ENCODE measurements at places on chromosomes 2 and 18.
A peak's percentile ranks its signal among the peaks of the same experiment; 100 is the strongest.

GRCh38 chr2:32360416-32360815, 3.6 kb downstream of the BIRC6 start:
- DNase-seq, result no peak

GRCh38 chr2:126808929-126809328, 89.8 kb upstream of the TEX51 start:
- DNase-seq, result no peak

GRCh38 chr2:5530011-5530696, 162.0 kb upstream of the SOX11 start:
- DNase-seq, result no peak

- no peak for DNase-seq
Measured at GRCh38 chr2:137955536-137955935, 8.7 kb upstream of the HNMT start.

DNA sequence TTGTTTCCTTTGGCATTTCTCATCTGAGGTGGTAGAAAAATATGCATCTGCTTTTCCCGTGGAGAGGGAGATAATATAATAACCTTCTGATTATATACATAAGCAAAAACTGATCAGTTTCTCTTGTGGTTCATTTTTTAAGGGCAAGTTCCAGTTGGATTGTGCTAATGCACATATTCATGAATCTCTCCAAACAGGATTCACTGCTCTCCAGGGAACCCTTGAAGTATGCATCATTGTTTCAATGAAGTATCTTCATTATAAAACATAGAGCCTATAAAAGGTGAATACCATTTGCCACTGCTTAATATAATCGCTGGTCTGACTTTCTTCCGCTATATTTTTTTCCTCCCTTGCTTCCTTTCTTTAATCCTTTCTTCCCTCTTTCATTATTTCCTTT, 384.7 kb downstream of the FIGN start:
- no peak for DNase-seq

DNA sequence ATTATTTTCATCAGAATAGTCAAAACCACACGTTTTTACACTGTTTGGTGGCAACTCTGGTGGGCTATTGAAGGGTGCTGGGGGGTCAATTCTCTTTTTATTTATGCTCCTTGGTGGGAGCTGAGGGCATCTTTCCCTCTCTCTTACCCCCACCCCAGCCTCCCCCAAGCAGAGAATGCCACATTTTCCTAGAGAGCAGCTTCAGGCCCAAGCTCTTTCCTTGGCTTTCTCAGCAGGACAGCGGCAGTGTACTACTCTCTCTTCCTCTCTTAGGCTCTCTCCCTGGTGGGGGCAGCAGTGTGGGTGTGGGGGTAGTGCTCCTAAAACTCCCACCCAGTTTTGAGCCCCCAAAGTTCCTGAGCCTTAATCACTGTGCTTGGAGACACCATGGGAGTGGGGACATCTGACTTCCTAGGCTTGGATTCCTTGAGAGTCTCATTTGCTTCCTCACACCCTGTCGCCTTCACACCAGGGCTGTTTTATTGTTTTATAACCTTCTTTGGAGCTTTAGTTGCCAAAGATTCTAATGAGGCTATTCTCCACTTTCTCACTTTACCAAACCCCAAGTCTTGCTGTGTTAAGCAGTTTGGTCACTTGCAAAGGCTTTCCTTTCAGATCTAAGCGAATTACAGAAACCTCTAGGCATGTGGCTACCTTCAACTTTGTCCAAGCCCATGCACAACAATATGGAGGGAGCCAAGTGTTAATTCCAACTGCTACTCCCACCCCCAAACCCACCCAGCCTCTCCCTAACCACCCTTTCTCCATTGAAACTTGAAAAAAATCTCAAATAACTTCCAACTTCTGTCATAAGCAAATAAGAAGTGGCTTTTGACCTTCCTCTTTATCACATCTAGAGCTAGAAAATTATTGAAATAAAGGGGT, 6.0 kb upstream of the HOXD4 start:
- no peak for DNase-seq

GRCh38 chr2:96839293-96839874, 4.4 kb downstream of the ANKRD23 start:
- peak; percentile 73 for DNase-seq

DNA sequence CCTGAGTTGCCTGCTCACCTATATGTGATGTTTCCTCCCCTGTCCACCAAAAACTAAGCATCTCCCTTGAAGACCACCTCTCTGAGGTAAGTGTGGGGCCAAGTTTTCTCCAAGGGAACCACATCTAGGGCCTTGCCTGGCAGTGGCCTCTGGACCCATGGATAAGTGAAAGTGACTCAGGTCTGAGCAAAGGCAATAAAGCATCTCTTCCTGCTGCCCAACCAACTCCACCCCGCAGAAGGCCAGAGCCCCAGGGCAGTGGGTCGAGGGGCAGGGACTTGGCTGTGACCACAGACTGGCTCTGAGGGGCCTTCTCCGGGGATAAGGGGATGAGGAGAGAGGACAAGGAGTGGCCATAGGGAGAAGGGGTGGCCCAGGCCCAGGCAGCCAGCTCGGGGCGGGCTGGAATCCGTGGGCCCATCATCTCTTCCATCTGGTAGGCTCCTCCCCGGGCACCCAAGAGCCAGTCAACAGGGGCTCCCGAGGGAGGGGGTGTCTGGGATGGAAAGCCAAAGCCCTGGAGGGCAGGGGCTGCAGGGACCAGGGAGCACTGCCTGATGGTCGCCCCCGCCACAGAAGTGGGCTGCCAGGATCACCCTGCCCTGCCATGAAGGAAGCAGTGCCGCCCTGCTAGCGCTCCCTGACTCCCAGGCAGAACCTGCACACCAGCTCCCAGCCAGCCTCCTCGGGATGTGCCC, 33.4 kb downstream of the EMX1 start:
- no peak for DNase-seq

DNA sequence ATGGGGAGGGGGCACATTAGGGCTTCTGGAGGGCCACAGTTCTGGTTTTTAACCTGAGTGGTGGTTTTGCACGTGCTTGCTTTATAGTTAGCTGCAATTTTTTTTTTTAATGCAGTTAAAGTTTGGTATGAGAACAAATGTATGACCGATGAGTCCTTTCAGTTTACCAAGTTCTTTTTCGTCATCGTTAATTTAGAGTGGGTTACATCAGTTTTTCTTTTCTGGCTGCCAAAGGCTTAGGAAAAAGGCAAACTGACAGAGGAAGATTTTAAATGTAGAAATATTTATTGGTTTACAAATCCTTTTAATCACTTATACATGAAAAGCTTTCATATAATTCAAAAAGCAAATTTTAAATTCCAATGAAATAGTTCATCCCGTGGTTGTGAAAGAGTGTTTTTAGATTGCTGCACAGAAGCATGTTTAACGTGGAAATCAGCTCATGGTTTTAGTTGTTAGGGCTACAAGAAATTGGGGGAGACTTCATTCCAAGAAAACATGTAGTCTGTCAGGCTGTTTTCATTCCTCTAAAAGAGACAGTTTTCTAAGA, 82.9 kb downstream of the MSH2 start:
- no peak for DNase-seq

DNA sequence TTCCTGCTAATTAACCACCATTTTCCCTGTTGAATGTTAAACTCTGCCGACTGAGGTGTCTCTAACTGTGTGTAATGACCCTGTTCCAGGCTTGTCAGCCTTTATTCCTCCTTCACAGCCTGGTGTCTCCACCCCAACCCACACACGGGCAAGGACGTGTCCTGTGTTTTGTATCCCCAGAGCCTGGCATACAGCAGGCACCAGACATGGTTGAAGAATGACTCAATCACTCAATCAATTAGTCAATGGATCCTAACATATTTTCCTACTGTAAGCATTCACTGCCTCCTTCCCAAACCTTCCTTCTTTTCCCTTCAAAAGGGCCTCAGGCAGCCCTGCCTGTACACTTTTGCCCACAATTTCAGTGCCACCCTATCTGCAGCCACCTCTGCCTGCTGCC, 2.7 kb upstream of the TNS1 start:
- DNase-seq, result no peak

GRCh38 chr2:219352448-219353023, 20.0 kb upstream of the RESP18 start:
- DNase-seq, result peak; percentile 65

GRCh38 chr2:196067088-196067382, 1.6 kb downstream of the DNAH7 start:
- DNase-seq, result no peak

DNA sequence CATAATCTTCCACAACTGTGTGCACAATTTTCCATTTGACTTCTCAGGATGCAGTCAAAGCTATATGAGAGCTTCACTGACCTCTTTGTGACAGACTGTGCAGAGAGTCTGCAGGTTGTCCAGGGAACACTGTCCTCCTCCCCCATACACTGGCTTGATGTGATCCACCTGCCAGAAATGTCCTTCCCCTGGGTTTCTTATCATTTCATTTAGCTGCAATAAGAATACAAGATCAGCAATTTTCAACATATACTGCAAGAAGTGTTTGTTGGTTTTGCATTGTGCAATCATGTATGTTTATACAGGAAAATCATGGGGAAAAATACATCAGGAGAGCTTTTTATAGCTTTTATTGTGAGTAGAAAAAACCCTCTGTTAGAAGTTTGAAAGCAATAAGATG, 150.7 kb downstream of the RAB3GAP1 start:
- DNase-seq, result no peak

- no peak for DNase-seq
Measured at GRCh38 chr2:20568501-20569463, 82.1 kb downstream of the HS1BP3 start.

DNA sequence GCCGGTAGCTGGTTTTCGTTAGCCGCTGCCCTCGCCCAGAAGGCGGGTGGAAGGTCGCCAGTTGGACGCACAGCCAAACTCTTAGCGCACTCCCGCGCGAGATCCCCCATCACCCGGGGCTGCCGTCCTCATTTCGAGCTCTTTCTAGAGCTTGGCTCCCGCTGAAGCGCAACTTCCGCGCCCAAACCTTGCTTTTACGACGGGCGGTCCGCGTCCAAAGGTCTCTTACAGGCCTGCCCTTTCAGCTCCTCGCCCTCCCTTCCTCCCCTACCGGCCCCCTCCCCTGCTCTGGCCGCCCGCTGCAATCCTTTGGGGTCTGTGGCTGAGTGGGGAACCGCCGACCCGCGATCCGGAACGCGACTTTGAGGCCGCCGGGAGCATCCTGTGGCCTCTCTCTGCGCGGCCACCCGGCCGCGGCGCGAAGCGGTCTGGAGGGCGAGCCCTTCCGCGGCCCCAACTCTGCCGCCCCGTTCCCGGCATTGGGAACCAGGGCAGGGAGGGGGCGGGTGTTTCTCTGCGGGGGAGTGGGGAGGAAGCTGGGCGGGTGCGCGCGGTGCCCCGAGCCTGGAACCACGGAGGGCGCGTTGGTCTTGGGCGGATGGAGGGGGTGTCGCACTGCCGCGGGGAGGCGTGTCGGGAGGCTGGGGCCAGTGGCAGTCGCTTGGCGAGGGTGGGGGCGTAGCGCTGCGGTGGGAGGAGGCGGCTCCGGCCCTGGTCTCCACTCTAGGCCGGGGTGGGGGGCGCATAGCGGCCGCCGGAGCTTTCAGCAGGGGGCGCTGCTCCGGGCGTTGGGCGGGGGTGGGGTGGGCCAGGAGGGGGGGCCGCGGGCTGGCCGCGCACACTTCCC, at the start of gene GDF7:
Gene GDF7, plus strand, starts transcription at position 841 of the 847 bp plus-strand sequence. CDS start 96 bp downstream, outside the sequence.
- no peak for DNase-seq

GRCh38 chr18:77162580-77162979, 30.0 kb upstream of the MBP start:
- DNase-seq, result no peak

- no peak for DNase-seq
Measured at GRCh38 chr18:62950246-62950645, 234.9 kb downstream of the PHLPP1 start.

DNA sequence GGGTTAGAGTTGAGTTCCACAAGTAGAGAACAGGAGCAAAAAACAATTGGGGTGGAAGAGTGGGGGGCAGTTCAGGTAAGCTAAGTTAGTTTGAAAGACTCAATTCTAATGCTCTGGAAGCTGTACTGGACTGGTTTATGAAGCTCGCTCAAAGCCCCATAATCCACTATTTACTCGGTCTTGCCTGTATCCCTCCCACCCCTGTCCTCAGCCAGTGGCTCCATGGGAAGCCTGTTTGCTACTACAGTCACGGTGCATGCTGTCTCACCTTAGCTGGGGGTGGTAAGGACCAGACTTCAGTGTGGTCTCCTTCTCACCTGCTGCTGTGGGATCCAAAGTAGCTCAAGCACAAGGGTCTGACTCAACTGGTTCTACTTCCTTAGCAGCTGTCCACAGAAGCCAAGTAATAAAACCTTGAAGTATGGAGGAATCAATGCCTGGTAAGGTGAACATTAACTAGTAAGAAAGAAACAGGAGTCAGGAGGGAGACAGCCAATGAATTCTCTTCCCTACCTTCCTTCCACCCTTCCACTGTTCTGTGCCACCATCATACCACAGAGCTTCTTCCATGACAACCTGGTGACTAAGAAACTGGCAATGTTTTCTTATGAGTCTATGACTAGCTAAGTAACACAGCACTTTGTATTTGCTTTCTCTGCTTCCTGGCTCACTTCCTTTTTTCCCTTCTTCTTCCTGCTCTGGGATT, 230.8 kb downstream of the SRBD1 start:
- no peak for DNase-seq

GRCh38 chr2:152236191-152236925, 60.8 kb upstream of the STAM2 start:
- no peak for DNase-seq

- DNase-seq, result peak; percentile 77
Measured at GRCh38 chr2:197209742-197210408, 100.7 kb downstream of the ANKRD44 start.

DNA sequence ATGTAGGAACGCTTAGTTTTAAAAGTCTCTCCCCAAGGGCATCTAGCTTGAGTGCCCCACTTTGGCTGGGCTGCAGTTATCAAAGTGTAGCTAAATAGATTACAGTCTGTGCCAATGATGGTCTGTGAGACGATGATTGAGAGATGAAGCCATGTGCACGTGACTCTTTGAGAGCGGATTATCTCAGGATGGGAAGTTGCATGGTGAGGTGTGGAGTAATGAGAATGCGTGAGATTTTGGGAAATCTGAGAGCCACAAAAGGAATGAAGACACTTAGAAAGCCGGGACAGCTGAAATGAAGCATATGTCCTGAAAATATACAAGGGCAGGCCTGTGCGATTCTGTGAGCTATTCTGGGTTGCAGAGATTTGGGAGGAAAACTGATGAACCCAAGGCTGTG, 370.0 kb downstream of the TGIF1 start:
- DNase-seq, result no peak

DNA sequence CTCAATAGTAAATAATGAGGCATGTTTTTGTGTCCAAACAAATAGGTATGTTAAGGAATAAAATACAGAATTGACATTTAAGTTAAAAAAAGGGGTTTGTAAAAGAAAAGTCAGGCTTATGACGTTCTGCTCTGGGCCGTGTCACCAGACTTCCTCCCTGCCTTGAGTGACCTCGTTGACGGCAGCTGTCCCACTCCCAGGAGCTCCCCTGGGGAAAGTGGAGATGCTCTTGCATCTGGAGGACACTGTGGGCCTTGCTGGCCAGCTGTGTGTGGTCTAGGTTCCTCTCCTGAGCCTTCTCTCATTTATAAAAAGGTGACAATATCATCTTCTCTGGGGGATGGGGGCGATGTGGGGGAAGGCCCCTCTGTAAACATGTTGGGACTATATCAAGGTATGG, 196.2 kb downstream of the CLIP4 start:
- DNase-seq, result no peak

GRCh38 chr18:48824231-48824970, 126.4 kb downstream of the SMAD7 start:
- no peak for DNase-seq

- DNase-seq, result no peak
Measured at GRCh38 chr2:235170536-235171521, 219.0 kb downstream of the SH3BP4 start.

All from stimulated activated CD4-positive, alpha-beta T cell treated with anti-CD3 and anti-CD28 coated beads, Interleukin-1b, Interleukin-23, amount 100 ng/mL, for 48 hours (primary cell).